Suppressor macrophage treated with lipopolysaccharide for 4 hours (primary cell): ENCODE measurements at places on chromosomes 7 and 10.

GRCh38 chr7:6438427-6438826, 9.3 kb downstream of the DAGLB start:
- DNase-seq = no peak

GRCh38 chr7:156604311-156604710, 36.3 kb upstream of the RNF32 start:
- DNase-seq = no peak

GRCh38 chr10:59617996-59618395, 91.7 kb downstream of the SLC16A9 start:
- DNase-seq = no peak

DNA sequence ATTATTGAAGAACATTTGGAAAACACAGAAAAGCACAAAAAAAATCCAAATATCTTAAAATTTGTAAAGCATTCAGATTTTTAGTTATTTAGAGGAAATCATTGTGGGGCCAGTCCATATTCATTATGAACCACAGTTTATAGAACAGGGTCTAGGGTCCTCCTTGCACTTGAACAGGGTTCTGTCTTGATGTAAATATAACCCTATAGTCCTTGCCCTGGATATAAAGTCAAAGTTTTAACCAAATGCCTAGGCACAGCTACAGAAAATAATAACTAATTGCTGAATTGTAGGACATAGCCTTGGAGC, 25.6 kb downstream of the CASP7 start:
- no peak for DNase-seq
